ENCODE measurements at places on chromosomes 5 and 9.

- no peak for DNase-seq
Measured at GRCh38 chr5:104599726-104600125, 1037.1 kb upstream of the NUDT12 start.

- DNase-seq = no peak
Measured at GRCh38 chr5:2890011-2890410, 138.5 kb upstream of the IRX2 start.

- DNase-seq = no peak
Measured at GRCh38 chr5:142388696-142389095, 63.9 kb upstream of the SPRY4 start.

DNA sequence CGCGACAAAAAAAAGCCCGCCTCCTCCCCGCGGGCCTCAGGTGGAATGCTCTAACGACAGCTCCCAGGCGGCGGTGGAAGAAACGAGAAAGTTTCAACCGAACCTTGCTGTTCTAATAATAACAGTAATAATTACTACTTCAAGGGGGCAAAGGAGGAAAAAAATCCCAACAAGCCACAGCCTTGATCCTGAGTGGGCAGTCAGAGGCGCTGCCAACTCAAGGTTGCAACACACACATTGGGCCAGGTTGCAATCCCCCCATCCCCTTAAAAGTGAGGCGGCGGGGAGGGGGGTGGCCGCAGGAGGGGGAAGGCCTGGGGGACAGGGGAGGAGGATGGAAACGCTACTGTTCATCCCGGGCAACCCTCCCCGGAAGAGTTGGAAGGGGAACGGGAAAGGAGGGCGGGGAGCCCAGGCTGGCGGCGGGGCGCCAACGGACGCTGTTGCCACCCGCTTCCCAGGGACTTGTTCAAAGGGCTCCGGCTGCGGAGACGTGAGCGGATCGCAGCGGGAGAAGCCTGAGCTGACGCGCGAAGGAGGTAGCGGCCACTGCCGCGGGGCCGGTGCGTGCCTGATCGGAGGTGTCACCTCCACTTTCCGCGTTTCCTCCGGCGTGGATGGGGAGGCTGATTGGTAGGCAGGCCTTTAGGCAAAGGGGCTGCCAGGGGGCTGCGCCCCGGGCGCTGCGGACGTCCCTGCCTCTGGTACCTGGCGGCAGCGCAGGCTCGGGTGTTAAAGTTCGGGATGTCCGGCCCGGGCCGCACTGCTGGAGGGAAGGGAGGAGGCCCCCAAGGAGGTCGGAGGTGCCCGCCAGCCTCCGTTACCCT is 647 bp downstream of the SMARCA2 start:
- peak; percentile 8 for DNase-seq

GRCh38 chr5:56102889-56103288 is 108.1 kb upstream of the IL6ST start:
- no peak for DNase-seq

GRCh38 chr5:6248132-6248531 is 130.2 kb downstream of the MED10 start:
- no peak for DNase-seq

DNA sequence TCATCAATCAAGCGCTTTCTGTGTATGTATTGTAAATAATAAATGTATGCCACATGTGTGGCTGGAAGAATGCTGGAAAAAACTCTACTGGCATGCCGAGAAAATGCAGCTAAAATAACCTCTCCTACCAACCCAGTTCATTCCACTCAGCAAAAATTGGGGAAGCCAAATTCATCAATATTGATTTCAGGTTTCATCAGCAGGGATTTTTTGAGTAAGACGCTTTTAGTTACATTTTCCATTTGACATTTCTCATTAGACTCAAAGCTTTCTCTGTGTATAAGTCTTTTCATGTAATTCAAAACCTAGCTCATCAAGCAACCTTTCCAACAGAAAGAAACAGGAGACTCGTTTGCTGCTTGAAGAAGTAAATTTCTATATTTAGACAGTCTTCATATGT is 338.1 kb downstream of the DMRT2 start:
- DNase-seq = no peak

DNA sequence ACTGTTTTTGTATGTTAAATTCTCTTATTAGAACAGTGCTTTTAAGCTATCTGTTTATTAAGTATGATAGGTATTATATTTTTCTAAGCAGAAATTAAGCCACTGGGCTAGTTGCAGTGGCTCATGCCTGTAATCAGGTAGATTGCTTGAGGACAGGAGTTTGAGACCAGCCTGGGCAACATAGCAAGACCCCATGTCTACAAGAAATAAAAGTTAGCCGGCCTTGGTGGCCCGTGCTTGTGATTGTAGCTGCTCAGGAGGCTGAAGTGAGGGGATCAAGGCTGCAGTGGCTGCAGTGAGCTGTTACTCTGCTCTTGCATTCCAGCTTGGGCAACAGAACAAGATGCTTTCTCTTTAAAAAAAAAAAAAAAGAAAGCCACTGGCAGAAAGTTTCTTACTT is 45.0 kb upstream of the LRRC70 start:
- DNase-seq = no peak

DNA sequence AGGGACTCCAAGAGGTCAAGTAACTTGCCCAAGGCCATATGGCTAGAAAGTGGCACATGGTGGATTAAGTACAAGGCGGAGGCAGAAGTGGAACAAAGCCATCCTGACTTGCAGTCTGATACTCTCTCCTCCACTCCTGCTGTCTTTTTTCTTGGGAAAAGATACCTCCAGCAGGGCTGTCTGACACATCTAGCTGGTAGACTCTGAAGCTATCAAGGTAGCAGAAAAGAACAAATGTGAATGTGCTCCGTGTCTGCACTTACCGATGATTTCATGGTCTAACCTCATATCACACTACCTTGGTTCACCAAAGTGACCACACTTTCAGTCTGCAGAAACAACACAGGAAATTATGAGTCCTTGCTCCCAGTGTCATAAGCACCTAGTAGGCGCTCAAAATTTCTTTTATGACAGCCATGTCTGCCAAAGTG is 284.8 kb downstream of the CRB2 start:
- DNase-seq = no peak

DNA sequence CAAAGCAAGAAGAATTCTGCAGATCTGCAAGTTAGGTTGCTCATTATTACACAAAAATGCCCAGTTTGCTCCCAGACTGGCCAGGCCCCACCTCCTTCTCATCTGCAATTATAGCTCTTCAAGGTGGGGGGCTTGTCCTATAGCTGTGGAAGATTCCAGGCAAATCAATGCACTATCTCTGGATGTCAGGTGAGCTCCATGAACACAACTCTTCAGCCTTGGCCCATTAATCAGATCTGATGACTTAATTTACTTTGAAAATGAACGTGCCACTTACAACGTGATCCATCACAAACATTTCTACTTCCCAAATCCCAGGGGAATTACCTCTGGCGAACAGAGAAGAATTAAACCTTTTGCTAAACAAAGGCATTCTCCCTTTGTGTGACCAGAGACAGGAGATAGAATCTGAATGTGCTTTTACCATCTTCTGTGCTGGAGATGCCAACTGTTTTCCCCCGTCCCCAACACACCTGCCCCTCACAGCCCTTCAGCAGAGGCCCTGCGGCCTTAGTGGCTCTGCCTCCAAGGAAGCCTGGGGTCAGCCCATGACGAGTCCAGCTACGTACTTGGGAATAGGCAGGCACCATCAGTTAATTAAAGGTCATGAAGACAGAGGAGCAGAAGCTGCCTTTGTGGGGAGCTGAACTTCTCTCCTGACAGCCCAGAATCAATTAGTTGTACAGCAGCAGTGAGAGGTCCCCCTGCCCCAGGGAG is 60.5 kb downstream of the SNX18 start:
- no peak for DNase-seq

DNA sequence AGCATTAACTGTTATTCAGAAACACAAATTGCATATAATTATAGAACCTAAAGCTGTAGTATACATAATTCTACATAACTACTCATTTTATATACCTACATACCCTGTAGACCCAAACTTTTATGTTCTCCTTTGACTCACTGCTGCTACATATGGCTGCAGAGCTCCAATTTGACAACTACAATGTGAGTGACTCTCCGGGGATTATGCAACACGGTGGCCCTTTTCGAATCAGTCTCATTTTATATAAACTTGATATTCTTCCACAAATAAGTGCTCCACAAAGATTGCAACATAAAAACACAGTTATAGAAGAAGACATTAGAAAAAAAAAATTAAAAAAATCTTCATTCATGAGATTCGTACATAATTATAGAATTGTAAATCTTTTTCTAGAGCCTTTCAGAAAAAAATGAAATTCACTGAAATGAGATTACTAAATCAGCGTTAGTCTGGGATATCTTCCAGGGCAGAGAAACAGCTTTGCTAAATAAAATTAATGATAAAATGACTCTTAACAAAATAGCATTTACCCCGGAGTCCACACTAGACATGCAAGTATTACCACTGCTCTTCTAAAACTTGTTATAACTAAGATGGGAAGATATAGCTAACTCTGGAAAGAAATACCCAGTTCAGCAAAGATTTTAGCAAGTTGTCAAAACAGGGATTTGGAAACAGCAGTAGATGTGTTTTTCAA is 52.6 kb downstream of the SRFBP1 start:
- DNase-seq = no peak

DNA sequence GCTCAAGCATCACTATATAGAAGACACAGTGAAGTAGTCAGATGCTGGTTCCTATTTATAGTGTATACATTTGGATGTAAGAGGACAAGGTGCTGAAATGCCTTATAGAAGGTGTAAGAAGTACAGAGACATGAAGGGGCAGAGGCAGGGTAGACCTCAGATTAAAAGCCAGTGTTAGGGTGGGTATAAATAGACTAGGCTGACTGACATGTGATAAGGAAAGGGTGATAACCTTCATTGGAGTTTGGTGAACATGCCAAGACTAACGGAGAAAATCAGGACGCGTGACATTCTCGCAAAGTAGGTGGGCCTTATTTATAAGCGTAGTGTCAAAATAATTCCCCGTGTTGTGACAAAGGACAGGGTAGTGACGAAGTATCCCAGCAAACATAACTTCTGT is 59.1 kb upstream of the HRH2 start:
- DNase-seq = no peak

DNA sequence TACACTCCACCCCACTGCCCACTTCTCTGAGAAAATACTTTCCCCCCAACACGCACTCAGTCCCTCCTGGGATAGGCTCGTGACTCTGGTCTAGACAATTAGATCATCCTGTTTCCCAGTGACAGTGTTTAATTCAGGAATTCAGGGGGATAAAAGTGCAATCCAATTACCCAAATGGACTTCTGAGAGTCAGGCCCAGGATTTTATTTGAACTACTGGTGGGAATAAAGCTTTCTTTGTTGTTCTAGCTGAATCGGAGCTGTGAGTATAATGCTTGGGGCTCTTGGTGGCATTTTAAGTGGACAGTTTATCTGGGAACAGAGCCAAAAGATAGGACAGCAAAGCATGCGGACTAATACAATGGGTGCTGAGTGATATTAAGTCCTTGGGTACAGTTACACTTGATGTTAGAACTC is 683.3 kb downstream of the MAT2B start:
- DNase-seq = peak; percentile 70

GRCh38 chr9:72185561-72185960 is 36.3 kb downstream of the GDA start:
- no peak for DNase-seq

- DNase-seq = peak; percentile 46
Measured at GRCh38 chr5:62720031-62720441, 141.4 kb downstream of the LRRC70 start.

DNA sequence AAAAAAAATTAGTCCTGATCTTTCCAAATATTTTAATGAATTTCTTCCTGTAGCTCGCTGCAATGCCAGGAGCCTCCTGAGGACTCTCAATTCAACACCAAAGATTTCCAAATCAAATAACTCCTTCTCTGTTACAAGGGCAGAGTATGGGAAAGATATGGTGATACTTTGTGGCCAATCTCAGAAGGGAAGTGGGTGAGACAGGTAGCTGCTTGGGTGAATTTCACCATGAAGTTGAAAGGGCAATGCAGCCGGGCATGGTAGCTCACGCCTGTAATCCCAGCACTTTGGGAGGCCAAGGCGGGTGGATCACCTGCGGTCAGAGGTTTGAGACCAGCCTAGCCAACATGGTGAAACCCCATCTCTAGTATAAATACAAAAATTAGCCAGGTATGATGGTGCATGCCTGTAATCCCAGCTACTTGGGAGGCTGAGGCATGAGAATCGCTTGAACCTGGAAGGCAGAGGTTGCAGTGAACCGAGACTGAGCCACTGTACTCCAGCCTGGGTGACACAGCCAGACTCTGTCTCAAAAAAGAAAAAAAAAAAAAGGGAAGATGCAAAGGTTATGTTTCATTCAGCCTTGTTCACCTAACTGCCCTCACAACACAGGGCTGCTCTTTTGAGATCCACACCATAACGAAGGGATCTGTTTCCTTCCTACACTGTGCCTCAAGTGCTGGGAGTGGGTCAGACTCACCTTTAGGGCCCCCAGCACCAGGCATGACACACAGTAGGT is 58.6 kb downstream of the PTPN3 start:
- DNase-seq = no peak

All from HEK293T (cell line).